ENCODE measurements at places on chromosomes 16 and 17.
A peak's percentile ranks its signal among the peaks of the same experiment; 100 is the strongest.

DNA sequence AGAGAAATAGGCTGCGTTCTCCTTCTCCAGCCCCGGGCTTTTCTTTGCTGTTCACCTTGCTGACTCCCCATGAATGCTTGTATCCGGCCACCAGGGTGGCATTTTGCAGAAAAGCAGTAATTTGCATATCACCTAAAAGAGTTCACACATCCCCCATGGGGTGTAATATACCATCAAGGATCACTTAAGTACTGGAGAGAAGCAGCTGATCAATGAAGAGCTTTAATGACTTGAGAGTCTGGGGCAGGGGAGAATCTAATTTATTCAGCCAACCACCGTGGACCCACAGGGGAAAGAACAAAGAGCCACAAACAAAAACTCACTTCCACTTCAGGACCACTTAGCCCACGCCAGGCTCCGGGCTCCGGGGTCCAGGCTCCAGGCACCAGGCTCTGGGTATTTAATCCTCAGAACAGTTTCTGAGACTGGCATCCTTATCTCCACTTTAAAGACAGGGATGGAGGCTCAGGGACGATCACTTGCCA lies 33.9 kb upstream of the SEC14L1 start:
- no peak for DNase-seq

- DNase-seq = no peak
Observed at GRCh38 chr17:8924595-8924994, 40.9 kb downstream of the PIK3R5 start.

DNA sequence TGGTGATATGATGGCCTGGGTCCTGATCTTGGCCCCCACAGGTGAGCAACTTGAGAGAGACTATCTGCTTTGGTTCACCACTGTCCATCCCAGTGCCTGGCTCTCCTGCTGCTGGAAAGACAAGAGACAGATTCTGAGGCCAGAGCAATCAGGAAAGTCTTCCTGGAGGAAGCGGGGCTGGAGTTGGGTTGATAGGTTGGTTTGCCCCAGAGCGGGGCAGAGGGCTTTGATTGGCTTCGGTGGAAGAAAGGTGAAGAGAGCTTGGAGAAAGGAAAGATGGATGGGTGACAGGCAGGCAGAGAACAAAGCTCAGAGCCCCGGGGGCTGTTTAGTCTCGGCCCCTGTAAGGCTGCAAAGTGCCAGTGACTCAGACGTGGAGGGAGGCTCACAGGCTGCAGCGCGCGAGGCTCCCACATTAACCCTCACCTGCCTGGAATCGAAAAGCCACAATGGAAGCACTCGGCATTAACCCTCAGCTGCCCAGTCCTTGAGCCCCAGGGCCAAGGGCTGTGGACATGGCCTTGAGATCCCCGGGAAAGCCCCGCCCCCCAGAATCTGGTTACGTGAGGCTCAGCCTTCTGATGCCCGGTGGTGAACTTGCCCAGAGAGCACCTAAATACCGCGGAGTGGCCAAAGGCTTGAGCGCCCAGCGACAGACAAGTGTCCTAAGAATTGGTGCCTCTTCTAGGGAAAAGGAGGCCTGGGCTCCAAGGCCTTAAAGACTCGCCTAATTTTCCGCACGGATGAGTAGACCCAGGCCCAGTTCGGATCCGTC lies 996 bp upstream of the CPNE2 start:
- DNase-seq = no peak

DNA sequence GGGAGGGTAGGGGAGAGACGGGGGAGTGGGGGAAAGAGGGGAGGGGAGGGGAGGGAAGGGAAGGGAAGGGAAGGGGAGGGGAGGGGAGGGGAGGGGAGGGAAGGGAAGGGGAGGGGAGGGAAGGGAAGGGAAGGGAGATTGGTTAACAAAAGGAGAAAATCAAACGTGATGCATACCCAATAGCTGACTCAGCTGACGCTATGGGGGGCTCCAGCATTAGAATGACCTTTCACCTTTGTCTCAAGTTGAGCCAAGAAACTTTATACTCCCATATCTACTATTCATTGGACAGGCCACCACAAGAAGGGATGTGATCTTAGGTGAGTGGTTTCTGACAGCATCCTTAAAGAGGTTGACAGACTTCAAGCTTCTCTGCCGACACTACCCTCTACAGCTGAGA lies 432.8 kb upstream of the CDH5 start:
- no peak for DNase-seq

DNA sequence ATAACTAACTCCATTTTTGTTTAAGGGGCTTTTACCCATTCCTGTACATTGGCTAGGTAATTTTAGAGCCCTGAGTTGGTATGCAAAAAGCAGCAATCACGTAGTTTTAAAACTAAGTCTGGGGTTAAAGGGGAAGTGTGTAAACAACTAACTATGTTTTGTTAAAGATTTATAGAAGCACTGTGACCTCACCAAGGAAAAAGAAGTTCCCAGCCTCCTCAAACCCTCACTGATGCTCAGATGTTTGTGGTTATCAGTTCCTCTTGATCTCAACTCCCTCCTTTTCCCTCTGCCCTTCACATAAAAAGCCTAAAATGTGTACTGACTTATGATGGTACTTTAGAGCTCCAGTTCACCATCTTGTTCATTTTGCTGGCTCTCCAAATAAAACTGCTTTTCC lies 119.9 kb upstream of the IRX6 start:
- no peak for DNase-seq

DNA sequence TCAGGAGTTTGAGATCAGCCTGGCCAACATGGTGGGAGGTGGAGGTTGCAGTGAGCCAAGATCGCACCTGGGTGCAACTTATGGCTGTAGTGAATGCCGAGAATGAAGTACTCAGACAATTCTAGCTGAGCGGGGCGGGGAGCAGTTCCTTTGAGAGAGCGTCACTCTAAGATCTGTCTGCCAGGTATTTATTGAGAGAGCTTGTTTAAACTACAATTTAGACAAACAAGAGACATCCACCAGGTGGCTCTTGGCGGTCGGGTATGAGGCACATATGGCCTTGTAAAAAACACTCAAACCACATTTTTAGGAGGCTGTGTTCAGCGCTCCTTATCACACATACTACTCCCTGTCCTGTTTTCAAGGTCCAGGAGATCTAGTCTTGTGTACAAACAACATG lies 40.6 kb upstream of the CDH1 start:
- DNase-seq = no peak

DNA sequence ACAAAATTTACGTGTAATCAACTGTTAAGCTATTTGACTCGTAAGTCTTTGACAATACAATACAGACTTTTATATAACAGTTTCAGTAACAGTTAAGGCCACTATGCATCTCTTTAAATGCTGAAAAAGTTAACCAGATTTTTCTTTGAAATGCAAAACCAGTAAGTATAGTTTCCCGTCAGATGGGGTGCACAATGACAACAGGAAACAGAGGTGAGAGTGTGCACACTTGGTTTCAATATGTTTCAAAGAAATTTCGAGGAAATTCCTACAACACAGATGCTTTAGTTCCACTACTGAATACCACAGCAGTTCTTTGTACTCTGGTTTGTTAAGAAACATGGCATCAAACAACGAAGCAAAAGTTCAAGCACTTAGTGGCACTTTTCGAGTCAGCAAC lies 48.4 kb downstream of the RNF157 start:
- DNase-seq = no peak

GRCh38 chr17:16936536-16937310 lies 35.2 kb downstream of the TNFRSF13B start:
- DNase-seq = peak; percentile 62

- no peak for DNase-seq
Observed at GRCh38 chr16:16797239-16797638, 418.3 kb downstream of the NPIPA7 start.

- no peak for DNase-seq
Observed at GRCh38 chr17:37834168-37834567, 89.3 kb upstream of the HNF1B start.

DNA sequence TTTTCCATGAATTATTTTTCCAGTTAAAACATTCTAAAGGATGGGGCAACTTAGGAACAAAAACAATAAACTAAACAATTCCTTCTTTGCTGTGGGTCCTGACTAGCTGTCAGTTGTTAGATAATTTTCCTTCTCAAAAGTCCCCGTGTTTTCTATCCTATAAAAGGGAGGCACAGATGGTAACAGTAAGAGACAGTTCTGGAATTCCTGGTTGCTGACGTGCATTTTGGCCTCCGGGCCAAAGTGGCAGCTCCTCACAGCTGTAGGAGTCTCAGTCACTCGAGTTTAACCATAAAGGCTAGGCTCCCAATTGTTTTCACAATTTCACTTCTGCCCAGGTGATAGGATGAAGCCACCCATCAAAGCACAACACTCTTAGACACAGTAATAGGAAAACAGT lies 77.0 kb upstream of the ZNF423 start:
- peak; percentile 15 for DNase-seq

- DNase-seq = no peak
Observed at GRCh38 chr16:77014441-77014840, 176.5 kb upstream of the MON1B start.

DNA sequence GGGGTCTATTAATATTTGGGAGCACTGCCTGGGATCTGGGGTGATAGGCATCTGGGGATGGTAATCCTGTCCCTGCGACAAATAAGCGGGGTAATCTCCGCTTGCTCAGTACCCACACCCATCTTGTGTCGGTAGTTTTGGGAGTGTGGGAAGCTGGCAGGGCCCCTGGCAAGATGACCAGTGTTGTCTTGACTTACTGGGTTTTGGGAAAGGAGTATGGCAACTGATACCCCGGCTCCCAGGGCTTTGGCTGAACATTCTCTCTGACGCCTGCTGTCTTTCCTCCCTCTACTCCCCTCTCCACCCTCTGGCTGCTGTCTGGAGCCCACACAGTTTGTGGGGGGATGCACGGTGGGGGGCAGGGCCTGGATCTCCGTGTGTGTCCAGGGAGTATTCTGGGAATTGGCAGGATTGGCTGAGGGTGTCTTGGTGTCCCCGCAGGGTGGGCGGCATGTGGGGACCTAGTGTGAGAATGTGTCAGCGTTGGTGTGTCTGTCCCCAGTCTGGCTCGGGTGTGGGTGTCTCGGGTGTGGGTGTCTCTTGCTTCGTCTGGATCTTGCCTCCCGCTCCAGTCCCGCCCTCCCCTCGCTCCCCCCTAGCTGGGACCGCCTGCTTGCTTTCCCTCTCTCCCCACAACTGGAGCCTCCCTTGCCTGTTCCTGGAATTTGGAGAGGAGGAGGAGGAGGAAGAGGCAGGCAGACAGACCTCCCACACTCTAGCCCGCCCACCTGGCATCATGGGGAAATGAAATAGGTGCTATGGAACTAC lies 12.0 kb downstream of the RARA start:
- peak; percentile 92 for DNase-seq

DNA sequence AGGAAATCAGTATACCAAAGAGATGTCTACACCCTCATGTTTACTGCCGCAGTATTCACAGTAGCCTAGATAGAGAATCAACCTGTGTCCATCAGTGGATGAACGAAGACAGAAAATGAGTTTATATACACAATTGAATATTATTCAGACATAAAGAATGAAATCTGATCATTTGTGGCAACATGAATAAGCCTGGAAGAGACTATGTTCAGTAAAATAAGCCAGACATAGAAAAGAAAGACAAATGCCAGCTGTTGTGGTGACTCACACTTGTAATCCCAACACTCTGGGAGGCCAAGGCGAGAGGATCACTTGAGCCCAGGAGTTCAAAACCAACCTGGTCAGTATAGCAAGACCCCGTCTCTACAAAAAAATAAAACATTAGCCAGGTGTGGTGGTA lies 16.1 kb downstream of the NUDT16L1 start:
- no peak for DNase-seq

- no peak for DNase-seq
Observed at GRCh38 chr16:89709166-89709565, 7.7 kb upstream of the SPATA2L start.

GRCh38 chr17:81715872-81716673 lies 4.0 kb downstream of the SLC25A10 start:
- no peak for DNase-seq

- no peak for DNase-seq
Observed at GRCh38 chr16:83338941-83339340, 468.8 kb upstream of the HSBP1 start.

- DNase-seq = peak; percentile 73
Observed at GRCh38 chr17:64355536-64356303, 34.9 kb downstream of the PECAM1 start.

GRCh38 chr17:55822028-55822427 lies 71.2 kb downstream of the PCTP start:
- DNase-seq = no peak

DNA sequence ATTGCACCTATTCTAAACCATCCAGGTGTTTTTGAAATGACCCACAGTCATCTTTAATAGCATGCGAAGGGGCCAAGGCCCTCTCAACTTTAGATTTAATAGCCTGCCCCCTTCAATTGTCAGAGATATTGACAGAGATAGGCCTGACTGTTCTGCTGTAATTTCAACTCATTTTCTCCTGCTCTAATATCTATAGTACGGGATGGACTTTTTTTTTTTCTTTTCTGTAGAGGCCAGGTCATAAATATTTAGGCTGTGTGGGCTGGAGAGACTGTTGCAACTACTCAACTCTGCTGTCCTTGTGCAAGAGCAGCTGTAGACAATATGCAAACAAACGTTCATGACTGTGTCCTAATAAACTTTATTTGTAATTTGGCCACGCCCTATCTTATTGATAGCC lies 24.7 kb upstream of the KRT20 start:
- no peak for DNase-seq

GRCh38 chr17:57279432-57279831 lies 23.1 kb downstream of the MSI2 start:
- DNase-seq = no peak

- DNase-seq = no peak
Observed at GRCh38 chr17:81697261-81698044, 5.7 kb upstream of the MRPL12 start.

DNA sequence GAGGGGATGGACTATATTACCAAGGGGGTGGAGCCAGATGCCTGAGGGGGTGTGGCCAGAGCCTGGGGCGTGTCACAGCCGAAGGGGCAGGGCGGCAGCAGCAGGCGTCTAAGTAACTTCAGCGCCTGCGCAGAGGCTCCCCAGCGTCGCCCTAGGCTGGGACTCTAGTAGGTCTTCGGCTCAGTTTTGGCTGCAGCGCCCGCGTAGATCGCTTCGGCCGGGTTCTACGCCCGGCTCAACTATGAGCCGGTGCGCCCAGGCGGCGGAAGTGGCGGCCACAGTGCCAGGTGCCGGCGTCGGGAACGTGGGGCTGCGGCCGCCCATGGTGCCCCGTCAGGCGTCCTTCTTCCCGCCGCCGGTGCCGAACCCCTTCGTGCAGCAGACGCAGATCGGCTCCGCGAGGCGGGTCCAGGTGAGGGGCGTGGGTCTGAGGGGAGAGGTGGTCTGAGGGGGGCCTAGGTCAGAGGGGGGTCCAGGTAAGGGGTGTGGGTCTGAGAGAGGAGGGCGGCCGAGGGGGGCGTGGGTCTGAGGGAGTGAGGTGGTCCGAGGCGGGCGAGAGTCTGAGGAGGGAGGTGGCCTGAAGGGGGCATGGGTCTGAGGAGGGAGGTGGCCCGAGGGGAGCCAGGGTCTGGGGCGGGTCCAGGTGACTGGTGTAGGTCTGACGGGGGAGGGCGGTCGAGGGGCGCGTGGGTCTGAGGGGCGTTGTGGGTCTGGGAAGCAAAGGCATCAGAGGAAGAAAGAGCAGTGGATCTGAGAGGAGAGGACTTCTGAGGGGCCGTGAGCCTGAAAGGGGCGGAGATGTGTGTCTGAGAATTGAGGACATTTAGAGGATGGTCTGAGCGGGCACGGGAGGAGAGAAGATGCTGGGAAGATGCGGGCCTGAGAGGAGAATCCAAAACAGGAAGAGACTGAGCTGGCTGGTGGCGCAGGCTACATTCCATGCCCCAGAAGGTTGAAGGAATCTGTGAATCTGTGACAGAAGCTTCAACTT lies at the start of gene LPCAT2:
Gene LPCAT2, plus strand, starts transcription at position 132 of the 991 bp plus-strand sequence. Its CDS starts 110 bp downstream, at position 242.
- peak; percentile 95 for DNase-seq

GRCh38 chr16:57265850-57266530 lies 18.5 kb downstream of the PLLP start:
- DNase-seq = peak; percentile 84

Measured in posterior vena cava (tissue), 2 donors.